LNCaP clone FGC (cell line): ENCODE measurements at places on chromosomes 11 and 22.

DNA sequence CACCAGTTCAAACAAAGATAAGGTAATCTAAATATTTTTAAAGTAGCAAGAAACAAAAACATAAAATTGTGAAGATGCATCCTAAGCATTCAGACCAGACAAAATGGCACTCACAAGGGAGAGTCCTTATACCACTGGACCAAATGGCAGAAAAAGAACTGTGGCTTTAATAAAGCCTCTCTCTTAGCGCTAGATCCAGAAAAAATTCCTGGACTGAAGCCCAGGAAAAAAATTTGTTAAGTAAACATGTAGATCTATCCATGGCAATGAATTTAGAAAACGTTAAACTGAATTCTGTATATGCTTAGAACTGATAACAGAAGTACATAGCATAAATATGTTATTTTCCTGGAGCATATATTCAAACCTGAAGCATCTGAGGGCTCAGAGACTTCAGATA is 11.8 kb upstream of the CD59 start:
- DNase-seq, result no peak

- peak; percentile 49 for DNase-seq
Measured at GRCh38 chr11:108117746-108118371, 3.5 kb upstream of the ACAT1 start.

DNA sequence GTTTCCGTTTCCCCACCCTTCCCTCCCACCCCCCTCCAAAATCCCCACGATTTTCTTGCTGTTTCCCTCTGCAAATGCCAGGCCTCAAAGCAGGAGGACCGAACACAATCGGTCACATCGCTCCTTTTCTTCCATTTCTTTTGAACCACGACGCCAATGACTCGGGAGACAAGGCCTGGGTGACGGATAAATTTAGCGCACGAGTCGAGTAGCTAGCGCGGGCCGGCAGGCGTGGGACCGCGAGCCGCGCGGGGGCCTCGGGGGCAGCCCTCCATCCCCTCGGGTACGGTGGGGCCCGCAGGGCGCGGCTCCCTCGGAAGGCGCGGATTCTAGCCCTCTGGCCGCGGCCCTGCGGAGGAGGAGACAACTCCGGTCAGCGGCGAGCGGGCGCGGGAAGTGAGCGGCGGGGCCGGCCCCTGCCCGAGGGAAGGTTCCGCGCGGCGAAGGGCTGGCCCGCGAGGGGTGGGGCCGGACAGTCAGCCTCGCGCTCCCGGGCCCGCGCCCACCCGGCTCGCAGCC is 414 bp downstream of the JOSD1 start:
- DNase-seq, result no peak

DNA sequence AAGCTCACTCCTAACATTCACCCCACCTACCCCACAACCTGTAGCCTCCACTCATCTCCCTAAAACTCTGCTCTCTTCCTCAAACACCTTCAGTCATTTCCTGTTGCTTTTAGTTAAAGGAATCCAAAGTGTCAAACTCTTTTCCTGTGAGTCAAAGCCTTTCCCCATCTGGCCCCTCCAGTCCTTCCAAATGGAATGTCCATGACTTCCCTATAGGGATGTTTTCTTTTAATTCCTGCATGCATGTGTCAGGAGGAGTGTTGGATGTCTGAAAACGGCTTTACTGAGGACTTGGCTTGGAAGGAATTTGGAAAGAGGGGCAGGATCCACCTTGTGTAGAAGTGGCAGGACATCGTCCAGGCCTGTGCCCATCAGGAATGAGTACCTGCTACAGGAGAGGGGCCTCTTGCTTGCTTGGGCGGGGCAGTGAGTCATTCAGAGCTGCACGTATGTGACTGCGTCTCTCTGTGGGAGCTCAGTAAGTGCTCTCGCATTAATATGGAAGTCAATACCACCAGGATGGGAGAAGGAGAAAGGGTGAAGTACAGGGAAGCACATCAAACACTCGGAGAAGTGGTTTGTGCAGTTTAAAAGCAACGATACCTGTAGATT is 491.9 kb downstream of the OPCML start:
- DNase-seq, result no peak

DNA sequence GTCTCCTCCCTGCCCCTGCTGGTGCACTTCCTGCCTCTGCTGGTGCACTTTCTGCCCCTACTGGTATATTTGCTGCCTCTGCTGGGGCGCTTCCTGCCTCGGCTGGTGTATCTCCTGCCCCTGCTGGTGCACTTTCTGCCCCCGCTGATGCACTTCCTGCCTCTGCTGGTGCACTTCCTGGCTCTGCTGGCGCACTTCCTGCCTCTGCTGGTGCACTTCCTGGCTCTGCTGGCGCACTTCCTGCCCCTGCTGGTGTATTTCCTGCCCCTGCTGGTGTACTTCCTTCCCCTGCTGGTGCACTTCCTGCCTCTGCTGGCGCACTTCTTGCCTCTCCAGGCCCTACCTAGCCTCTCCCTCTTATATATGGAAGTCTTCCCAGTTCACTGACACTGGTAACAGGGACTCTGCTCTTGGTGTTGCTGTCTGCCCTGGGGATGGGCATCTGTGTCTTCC is 10.1 kb downstream of the MTFP1 start:
- no peak for DNase-seq

GRCh38 chr22:43351966-43352345 is 8.8 kb upstream of the SCUBE1 start:
- DNase-seq, result no peak

- no peak for DNase-seq
Measured at GRCh38 chr11:126256216-126256615, 12.5 kb downstream of the SRPRA start.

- DNase-seq, result peak; percentile 26
Measured at GRCh38 chr11:112113539-112114457, 27.1 kb downstream of the SDHD start.
